Stimulated activated CD4-positive, alpha-beta T cell treated with anti-CD3 and anti-CD28 coated beads, Interleukin-1b, Interleukin-23, amount 100 ng/mL, for 1 hour (primary cell): ENCODE measurements at places on chromosomes 13 and 19.

DNA sequence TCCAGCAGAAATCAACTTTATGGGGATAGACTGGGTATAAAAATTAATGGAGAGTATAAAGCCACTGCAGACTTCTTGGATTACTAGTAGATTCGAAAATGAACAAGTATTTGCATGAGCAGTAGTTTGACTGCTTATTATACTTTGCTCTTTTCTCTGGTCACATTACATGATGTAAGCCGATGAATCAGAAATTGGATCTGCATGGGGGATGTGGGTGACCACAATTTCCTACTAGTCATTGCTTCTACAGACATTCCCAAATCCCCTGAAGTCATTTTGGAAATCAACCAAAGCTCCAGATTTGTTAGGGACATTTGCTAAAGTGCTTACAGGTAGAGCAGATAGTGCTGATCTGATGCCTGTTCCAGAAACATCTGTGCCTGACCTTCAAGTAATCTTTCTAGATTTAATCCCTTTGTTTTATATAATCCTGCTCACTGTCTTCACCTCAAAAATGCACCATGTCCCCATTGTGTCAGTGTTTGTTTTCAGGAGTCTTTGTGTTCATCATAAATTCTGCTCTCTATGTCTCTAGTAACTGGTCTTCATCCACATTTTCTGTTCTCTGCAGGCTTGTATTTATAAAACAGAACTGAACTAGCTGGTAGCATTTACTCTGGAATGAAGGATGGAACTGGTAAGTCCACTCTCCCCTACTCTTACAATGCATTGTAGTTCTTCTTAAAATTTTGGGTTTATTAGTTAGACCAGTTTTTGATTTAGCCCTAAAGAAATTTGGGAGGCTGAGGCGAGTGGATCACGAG lies 201.5 kb upstream of the CSNK1A1L start:
- DNase-seq, result no peak

- DNase-seq, result no peak
Measured at GRCh38 chr13:46796129-46796514, 839 bp downstream of the ESD start.

DNA sequence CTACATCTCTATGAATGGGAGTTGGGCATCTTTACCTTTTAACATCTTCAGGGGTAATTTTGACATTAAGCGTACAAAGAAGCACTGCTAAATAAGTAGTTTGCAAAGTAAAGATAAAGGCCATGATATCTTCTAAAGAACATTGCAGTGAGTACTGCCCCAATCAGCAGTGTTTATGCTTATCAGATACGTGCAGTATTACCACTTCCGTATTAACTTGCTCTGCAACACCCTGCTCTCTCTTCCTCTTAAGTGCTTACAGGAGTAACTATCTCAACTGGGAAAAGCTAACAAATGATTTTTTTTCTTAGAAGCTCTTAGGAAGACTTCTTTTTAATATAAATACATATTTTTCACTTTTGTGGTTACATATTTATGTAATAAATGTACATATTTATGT lies 793.7 kb upstream of the SLC10A2 start:
- DNase-seq, result no peak

DNA sequence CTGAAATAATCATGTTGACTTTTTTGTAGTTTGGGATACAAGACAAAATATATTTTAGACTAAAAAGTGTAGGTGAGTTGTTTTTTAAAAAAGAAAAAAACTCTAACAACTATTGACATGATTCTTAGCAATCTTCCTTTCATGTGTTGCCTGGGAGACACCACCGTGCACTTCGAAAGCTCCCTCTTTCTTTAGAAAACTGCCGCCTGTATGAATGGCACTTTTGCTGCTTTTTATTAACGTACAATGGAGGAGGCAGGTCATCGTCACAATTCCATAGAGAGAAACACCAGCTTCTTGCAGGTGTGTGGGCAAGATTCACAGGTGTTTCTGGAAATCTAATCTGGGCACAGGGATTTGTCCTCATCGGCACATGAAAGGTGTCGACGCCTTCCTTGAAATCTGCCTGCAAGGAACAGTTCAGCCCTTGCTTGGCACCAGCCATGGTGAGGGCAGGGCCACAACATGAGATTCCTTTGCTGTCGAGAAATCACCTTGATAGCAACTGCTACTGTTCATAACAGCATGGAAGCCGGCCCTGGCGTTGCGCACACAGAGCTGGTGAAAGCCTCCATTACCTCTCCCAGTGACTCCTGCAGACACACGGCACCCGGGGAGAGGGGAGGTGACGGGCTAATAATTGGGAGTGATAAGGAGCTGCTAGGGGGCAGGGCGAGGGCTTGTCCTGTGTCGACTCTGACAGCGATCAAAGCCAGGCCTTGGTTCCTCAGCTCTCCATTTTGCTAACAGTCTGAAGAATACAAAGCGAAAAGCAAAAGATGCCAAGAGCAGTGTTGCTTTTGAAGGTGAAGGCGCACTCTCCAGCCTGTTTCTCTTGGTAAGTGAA lies 66.5 kb downstream of the EFNB2 start:
- no peak for DNase-seq

- DNase-seq, result no peak
Measured at GRCh38 chr13:92734545-92734944, 492.1 kb upstream of the GPC6 start.

DNA sequence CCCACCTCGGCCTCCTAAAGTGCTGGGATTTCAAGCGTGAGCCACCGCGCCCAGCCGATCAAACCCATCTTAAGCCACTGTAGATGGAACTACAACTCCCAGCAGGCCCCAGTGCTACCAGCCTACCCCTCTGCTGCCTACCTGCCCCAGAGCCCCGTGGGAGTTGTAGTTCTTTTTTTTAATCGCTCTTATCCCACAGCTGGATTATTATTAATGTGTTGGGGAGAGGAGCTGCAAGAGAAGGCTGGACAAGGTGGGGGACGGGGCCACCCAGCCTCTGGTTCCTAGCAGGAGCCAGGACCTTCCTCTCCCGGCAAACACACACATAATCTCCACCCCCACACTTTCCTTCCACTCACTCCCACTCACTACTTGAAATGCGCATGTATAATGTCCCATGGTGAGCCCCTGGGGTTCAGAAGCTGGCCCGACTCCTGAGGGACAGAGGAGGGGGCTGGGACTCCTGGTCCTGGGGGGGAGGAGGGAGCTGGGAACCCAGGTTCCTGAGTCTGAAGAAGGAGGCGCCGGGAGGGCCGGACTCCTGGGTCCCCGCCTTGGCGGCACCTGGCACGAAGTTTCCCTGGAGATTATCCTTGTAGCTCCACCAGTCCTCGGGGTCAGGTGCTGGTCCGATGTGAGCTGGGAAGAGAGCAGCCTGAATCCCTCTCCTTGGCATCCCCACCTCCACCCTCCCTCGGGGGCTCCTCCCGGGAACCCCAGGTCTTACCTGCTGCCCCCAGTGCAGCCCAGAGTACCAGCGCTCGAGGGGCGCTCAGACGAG lies 958 bp downstream of the CA11 start:
- peak; percentile 45 for DNase-seq

DNA sequence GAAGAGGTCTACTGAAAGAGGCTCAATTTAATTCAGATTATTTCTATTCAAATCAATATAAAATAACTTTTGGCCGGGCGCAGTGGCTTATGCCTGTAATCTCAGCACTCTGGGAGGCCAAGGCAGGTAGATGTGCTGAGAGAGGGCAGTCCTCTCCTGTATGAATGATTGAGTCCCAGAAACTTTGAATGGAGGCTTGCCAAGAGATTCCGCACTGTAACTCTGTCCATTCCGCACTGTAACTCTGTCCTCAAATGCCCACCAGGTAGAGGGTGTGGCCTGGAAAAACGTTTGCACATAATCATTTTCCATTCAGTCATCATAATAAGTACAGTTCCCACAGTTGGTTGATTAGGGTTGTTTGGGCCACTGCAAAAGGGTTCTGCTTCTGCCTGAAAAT lies 274.7 kb upstream of the SOX21 start:
- DNase-seq, result no peak

DNA sequence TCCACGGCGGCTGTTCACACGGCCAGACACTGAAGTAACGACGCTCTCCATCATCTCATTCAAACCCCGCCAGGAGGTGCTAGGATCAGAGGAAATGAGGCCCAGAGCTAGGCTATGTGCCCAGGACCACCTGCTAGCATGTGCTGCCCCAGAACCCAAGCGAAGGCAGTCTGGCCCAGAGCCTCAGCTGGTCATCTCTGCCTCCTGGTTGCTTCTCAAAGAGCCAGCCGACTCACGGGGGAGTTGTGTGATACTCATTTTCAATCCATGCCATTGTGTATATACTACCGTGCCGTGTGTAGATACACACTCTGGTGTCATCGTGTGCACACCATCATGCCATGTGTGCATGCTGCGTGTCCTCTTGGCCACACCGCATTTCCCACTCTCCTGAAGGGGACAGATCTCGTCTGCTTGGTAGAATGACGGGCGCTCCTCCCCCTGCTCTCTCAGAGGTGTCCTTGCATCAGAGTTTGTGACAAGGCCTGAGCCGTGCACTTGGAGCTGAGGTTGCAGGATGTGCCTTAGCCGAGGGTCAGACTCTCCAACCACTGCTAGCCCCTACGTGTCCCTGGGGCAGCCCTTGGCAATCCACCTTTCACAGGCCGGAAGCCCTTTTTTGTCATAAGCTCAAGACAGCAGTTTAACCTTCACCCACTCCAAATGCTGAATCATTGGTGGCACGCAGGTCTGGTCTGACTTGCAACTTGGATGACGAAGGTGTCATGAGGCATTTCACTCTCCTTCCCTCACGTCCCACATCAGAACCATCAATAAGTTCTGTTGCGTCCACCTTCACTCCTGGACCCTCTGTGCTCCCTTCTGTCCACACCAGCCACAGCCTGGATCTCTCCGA lies 130.4 kb downstream of the CRYL1 start:
- no peak for DNase-seq

GRCh38 chr19:58396691-58397532 lies 1.5 kb downstream of the RNF225 start:
- no peak for DNase-seq

- DNase-seq, result no peak
Measured at GRCh38 chr19:39780894-39781293, 2.2 kb downstream of the LEUTX start.

- no peak for DNase-seq
Measured at GRCh38 chr13:66195238-66195637, 1034.9 kb downstream of the PCDH9 start.

DNA sequence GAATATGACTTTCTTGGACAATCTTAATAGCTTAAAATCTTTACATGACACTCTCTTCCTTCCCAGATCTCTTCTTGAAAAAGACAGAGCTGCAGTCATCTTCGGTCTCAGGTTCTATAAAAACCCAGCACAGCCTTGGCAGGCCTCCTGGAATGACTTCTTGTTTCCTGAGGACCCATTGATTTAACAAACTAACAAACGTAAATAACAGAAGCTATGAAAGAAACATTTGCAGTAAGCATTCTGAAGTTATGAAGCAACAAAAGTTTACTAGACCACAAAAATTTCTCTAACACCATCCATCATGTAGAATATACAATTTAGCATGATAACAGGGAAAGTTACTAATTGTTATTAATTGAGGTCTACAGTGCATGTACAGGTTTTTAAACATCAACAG lies 62.8 kb upstream of the STARD13 start:
- no peak for DNase-seq

DNA sequence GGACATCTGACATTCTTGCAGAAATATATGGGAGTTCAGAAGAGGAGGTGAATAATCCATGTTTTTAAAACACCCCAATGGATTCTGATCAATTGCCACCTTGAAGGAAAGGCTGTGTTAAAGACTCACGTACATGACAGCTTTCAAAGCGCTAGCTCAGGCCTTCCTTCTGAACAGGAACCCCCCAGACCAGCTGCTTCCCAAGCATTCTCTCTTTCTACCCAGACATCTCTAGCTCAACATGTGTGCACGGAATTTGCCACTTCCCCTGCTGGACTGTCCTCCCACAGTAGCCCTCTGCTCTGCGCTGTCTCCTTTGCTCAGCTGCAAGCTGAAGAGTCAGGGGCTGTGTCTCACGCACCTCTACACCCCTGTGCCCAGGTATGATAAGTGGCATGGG lies 54.5 kb downstream of the STK24 start:
- DNase-seq, result no peak

DNA sequence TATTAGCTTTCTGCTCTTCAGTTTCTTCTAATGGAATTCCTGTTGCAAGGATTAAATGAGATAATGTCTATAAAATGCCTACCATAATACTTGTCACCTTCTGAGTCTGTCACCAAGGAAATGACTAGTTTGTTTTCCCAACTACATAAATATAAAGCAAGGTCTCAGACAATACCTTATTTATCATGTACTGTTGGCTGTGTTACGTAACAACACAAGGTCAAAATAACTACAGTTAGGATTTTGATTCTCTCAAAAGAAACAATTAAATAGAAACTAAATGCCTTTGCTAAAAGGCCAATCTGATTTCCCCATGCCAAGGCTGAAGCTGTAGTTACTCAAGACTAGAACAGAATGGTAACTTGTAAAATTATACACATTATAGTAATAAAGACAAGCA lies 134.5 kb downstream of the PCDH9 start:
- no peak for DNase-seq

DNA sequence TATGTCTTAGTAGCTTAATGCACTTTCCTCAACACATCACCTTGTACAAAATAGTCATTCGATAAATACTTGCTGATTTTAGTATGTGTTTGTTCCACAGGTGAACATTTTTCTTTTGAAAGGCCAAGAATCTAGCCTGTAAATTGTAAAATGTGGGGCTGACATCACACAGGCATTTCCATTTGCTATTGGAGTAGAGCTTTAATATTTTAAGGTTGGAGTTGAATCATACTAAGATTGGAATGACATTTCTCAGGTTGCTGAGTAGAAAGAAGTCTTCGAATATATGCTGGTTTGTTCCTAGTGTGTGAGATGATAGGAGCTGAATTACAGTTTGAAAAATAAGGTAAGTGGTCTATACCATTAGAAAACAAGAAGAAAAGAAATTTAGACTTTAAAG lies 112.3 kb upstream of the FRY start:
- DNase-seq, result no peak

DNA sequence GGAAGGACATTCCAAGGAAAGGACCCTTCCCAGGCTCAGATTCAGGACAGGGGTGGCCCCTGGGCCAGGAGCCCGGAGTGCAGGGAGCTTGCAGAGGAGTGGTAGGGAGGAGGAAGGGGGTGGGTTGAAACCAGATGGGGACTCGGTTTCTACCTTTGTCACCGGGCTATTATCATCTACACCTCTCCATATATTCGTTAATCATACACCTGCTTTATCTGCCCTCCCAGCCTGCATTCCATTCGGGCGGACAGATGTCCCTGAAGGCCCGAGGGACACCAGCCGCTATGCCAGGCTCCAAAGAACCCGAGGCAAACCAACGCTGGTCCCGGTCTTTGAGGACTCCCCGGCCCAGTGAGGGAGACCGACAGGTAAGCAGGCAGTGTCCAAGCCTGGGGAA lies 15.5 kb upstream of the MYH14 start:
- no peak for DNase-seq

- DNase-seq, result no peak
Measured at GRCh38 chr19:6070720-6071485, 39.4 kb downstream of the RFX2 start.
